ENCODE measurements at places on chromosomes 1 and 21.

DNA sequence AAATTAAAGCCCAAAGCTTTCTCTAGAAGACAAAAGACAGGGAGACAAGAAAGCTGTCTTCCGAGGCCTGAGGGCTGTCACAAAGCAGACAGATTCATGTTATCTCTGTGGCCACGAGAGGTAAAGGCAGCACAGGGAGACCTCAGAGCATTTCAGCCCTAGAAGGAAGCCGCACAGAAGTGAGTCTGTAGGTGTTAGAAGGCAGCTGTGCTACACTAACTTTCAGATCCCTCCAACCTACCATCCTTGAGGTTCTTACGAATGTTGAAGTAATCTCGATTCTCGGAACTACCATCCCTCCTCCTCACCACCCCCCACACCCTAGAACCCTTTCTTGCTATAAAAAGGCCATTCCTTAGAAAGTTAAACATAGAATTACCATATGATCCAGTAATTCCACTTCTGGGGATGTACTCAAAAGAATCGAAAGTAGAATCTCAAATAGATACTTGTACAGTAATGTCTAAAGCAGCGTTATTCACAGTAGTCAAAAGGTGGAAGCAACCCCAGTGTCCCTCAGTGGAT lies 21.5 kb upstream of the LYST start:
- no peak for DNase-seq

- no peak for DNase-seq
Measured at GRCh38 chr1:111793923-111794322, 38.2 kb downstream of the DDX20 start.

DNA sequence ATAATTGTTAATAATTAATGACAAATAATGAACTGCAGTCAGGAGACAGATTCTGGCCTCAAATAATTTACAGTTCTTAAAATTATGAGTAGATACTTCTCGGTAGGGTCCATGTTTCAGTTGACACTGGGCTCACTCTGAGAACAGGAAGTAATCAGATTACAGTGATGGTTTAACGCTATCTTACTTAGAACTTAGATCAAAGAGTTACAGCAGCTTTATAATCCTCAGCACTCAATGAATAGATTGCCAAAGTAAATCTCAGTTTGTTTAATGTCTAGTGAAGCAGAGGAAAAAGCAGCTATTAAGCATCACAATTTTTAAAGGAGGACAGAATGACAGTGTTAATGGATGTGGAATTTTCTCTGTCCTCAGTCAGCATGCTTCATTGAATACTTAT lies 79.6 kb downstream of the PDE4B start:
- no peak for DNase-seq

- no peak for DNase-seq
Measured at GRCh38 chr21:44011123-44011522, 986 bp upstream of the TRAPPC10 start.

DNA sequence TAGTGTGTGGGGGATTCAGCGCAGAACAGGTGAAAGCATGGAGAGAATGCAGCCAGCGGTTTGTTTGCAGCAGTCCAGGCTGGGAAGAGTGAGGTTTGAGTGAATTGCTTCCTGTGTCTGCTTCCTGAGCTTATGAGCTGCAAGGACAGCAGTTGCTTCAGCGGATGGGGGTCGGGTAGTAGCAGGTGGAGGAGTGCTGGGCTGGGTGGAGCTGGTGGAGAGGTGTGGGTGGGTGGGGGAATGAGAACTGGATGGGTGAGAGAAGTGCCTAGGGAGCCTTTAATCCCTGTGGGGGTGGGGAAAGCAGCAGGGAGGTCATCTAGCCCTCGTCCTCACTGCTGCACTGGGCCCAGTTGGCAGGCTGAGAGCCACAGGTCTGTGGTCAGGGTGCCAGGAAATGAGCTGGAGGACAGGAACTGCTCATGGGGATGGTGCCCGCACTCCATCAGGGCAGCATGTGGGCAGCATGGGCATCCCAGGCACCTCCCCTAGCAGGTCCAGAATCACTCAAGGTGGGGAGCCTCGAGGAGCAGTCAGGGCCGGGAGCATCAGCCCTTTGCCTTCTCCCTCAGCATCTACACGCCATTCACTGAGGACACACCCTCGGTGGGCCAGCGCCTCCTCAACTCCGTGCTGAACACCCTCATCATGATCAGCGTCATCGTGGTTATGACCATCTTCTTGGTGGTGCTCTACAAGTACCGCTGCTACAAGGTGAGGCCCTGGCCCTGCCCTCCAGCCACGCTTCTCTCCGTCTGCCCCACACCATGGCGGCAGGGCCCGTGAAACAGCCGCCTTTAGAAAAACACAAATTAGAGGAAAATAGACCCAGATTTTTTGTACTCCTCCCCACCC lies 14.8 kb downstream of the PSEN2 start:
- DNase-seq, result no peak

DNA sequence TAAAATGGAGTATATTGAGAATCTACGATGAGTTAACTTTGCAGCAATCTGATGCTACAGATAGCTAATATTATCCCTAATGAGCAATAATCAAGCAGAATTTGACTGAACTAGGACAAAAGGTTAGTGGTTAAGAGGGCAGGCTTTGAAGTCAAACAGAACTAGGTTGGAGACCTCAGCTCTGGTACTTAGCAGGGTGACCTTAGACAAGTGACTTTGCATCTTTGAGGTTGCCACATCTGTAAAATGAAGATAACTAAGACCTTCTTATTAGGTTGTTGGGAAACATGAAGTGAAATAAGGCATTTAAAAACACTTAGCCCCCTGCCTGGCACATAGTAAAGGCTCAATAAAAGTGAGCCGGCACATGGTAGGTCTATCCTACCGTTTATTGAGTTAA lies 4.3 kb upstream of the FUCA1 start:
- DNase-seq, result no peak

GRCh38 chr1:41764656-41765055 lies 154.1 kb downstream of the HIVEP3 start:
- no peak for DNase-seq

GRCh38 chr1:85229574-85230097 lies 28.8 kb upstream of the SYDE2 start:
- DNase-seq, result no peak

DNA sequence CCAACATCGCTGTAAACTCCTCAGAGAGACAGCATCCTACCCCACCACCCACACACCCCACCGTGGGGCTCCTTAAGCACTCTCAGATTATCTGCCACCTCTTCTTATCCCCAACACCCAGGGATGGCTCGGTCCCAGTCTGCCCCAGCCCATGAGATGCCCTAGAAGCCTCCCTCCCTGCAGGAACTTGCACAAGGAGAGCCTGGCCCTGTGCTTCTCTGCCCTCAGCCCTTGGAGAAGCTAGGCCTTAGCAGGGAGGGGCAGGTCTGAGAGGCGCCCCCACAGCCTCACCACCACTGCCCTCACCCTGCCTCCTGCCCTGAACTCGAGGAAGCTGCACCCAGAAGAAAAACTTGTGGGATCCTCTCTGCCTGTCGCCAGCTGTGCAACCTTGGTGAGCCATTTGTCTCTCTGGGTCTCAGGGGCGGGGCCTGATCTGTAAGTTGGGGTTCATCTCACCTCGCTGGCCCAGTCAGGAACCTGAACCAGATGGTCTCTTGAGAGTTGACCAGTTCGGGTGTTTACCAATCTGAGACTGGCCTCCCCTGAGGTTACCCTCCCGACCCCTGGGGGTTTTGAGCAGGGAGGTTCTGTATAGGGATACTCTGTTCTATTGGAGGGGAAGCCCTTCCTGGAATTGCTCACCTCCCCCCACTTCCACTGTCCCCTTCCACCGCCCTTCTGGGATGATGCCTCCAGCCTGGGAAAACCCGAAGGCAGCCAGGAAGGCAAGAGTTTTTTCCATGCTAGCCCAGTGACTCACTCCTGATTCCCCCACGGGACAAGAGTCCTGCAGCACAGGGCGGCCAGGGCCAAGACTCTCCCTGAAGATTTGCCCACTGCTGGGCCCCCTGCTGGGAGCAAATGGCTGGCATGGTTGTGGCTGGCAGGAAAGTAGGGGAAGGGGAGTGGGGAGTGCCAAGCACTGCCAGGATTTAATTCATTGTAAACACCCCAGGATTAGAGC lies at the start of gene S100A3:
Gene S100A3, minus strand, starts transcription at position 537 of the 967 bp plus-strand sequence. CDS start 773 bp downstream, outside the sequence.
- DNase-seq, result peak; percentile 42

DNA sequence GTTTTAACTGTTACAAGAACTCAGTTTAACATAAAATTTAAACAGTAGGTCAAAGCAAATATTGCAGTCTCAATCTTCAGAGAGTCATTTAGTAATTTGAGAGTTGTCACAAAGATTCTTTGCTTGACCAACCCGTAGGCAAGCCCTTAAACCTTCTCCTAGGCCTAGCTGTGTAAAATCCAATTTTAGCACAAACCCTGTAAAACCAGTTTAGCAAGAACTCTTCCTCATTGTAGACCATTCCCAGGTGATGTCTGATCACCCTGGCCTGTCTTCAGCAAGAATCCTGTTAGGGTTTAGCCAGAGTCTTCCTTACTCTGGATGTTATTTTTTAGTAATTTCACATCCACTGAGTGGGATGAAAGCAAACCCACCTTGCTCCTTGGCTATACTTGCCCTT lies 30.1 kb downstream of the LRIG2 start:
- no peak for DNase-seq

- no peak for DNase-seq
Measured at GRCh38 chr1:15196807-15197530, 43.4 kb downstream of the TMEM51 start.

DNA sequence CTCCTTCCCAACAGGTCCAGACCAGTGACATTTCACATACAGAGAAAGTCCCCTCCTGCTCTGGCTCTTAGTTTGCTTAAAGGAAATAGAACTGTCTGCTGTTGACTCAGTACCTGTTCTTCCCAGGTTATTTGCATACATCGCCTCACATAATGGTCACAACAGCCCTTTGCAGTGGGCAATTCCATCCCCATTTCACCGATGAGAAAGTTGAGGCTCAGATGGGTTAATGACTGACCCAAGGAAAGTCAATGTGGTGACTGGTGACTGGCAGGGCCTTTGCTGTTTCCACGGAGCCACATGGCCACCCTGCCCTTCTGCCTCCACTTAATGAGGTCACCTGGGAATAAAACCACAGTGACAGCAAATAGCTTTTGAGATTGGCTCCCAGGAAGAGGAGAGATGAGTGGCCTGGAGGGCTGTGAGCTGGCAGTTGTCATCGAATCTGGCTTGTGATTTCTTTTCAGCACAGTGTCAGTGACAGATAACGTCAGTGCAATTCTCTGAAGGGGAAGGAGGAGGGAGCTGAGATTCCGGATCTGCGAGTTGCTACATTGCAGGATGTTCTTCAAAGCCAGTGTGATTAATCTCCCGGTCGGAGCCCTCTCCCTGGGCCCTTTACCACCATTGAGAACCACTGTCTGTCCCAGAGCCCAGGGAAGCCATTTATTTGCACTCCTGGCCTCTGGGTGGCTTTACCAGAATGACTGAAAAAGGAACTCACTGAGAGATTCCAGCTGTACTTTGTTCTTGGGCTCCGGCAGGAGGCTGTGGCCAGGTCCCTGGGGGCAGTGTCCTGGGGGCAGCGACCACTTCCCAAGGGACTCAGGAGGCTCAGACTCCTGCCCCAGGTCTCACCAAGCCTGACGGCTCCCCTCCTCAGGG lies 117.2 kb downstream of the CNIH3 start:
- DNase-seq, result no peak

DNA sequence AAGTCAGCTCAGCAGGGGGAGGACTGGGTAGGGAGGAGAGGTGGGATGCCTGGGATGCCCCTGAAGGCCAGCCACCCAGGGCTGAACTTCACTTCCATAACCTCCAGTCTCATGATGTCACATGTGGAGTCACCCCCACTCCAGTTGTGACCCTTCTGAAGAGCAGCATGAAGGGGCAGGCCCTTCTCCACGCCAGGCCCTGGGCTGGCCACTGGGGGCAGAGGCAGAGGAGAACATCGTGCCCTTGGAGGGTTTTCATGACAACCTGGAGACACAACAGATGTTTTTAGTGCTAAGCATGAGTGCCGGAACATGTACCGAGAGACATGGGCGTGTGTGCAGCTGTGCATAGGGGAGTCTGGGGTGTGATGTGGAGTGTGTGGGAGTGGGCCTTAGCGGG lies 37.6 kb downstream of the FAAH start:
- DNase-seq, result no peak

DNA sequence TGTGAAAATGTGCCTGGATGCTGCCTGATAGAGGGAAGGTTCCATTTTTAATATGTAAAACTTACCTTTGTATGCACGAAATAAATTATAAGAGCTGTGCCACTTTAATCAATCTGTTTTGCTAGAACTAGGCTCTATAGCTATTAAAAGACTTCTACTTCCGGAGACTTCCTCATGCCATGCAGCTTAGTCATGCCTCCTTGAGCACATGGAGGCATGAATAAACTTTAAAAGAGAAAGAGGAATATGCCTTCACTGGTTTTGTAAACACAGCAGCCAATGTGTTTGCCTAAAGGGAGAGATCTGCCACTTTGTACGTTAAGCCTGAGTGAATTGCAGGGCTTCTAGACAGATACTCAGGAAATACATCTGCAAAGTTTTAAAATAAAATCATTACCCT lies 604.6 kb downstream of the LRRIQ3 start:
- no peak for DNase-seq

GRCh38 chr1:208111646-208112190 lies 132.5 kb downstream of the PLXNA2 start:
- no peak for DNase-seq

GRCh38 chr1:15174615-15174983 lies 21.1 kb downstream of the TMEM51 start:
- no peak for DNase-seq
